ENCODE measurements at places on chromosomes 12 and 14.

DNA sequence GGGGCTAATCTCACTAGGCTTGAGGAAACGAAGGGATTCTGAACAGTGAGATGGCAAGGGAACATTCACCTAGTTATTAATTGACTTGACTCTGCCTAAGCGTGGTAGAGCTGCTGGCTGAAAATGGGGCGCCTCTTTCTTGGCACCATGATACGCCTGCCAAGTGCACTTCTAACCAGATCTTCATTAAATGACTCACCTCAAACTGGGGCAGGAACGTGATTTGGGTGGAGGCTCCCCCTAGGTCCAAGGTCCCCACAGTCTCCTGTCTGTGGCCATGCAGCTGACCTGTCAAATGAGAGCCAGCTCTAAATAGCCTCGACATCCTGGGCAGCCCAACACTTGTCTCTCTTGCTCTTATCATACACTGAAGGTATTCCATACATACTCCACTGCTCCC, 26.0 kb downstream of the COQ6 start:
- DNase-seq, result no peak

DNA sequence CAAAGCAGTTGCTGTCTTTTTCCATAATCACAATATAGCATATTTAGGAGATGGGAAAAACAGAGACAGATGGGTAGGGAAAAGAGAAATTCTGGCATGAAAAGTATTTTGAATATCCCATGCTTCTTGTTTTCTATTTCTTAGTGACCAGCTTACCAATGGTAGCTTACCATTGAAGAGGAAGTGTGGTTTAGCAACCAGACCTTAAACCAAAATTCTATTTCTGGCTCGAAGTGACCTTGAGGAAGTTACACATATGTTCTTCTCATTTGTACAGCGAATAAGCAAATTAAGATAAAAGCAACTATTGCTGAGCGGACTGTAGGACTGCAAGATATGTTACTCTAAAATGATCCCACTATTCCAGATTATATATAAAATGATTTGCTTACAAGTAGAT, 82.9 kb downstream of the FGD4 start:
- DNase-seq, result no peak

- DNase-seq, result peak; percentile 6
Measured at GRCh38 chr12:7075939-7076338, 15.4 kb downstream of the C1S start.

GRCh38 chr14:55641954-55642353, 61.9 kb downstream of the KTN1 start:
- DNase-seq, result no peak

DNA sequence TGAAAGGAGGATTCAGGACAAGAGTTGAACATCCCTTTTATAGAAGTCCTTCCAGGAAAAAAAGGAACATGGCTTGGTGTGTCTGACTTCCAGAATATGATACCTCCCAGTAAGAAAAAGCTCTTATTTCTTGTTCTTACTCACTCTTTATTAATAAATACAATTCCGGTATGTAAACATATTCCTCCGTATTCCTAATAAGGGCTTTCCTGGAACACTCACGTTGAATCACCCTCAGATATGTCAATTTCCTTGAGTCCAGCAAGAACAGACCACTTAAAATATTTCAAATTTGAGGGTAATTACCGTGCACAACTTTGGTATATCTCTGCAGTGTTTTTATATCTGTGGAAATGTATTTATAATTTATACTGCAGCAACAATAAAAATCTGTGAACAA, 385.6 kb downstream of the SYT1 start:
- DNase-seq, result no peak

DNA sequence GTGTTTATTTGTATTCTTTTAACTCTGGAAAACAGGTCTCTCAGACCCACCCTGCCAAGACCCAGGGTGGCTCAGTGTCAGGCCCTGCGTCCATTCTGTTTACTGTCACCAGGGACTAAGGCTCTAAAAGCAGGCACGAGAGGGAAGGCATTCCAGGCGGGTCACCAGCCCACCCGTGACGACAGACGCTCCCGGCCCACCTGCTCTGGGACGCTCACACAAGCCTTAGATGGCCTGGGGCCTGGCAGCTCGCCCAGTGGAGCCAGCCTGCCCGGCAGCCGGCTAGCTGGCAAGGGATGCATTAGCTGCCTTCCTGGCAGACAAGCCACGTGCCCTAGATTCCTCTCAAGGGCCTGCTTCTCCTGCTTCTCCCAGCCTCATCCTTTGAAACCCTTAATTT, 9.2 kb upstream of the NUAK1 start:
- DNase-seq, result no peak

DNA sequence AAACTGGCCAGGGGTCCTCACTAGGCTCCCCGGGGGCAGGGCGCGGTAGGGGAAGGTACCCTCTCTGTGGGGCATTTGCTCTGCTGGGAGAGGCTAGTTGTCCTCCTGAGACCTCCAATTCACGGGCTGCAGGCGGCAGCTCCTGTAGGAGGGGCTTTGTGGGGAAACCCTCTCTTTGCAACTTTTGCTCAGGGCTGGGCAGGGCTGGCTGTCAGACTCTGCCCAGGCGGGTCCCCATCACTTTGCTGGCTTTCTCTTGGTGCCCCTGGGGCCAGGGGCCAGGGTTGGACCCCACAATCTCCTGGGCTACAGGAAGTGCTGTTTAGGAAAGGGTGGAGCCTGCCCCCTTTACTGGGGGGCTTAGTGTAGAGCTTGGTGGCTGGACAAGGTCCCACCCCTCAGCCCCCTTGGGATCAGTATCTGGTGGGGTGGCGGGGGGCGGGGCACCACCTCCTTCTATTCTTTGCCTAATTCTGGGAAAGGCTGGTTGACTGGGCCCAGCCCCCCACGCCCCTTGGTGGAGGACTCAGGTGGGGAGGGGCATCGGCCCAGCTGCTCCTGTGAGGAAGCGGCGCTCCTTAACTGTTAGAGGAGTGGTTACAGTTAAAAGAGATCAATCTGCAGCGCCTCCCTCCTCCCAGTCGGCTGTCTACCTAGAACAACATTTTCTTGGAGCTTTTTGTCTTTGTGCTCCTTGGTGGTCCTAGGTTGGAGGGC, 918.7 kb downstream of the AACS start:
- no peak for DNase-seq

DNA sequence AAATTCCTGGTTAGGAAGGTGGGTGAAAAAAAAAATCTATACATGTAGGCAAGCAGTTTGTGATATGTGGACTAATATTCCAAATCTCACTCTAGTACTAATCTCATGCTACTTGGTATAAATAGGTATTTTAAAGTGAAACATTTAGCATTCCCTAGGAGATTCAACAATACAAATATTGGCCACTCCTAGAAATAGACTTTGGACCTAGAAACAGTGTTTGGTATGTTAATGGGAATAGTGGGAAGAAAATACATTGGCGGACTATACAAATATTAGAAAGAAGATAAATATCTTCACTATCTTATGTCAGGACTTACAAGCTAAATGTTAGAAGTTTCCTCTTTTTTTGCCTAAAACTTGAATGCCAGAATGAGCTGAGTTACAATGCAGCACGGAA, 28.2 kb downstream of the HIGD1C start:
- no peak for DNase-seq

DNA sequence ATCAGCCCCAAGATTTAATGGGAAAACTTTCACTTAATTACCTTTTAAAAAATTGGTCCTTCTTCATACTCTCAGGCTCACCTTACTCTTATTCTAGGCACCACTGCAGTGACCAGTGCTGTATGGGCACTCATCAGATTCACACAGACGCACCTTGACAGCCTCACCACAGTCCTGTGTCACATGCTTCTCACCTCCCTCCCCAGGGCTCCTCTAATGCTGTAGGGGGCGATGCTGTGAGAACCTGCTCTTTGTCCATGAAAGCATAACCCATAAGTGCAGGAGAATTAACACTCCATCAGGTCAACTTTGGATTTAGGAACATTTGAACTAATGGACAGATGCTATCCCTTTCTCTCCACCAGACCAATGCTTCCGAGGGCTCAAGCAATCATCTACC, 13.9 kb upstream of the PPP4R3A start:
- no peak for DNase-seq

GRCh38 chr12:48937170-48937569, 11.9 kb upstream of the FKBP11 start:
- no peak for DNase-seq

DNA sequence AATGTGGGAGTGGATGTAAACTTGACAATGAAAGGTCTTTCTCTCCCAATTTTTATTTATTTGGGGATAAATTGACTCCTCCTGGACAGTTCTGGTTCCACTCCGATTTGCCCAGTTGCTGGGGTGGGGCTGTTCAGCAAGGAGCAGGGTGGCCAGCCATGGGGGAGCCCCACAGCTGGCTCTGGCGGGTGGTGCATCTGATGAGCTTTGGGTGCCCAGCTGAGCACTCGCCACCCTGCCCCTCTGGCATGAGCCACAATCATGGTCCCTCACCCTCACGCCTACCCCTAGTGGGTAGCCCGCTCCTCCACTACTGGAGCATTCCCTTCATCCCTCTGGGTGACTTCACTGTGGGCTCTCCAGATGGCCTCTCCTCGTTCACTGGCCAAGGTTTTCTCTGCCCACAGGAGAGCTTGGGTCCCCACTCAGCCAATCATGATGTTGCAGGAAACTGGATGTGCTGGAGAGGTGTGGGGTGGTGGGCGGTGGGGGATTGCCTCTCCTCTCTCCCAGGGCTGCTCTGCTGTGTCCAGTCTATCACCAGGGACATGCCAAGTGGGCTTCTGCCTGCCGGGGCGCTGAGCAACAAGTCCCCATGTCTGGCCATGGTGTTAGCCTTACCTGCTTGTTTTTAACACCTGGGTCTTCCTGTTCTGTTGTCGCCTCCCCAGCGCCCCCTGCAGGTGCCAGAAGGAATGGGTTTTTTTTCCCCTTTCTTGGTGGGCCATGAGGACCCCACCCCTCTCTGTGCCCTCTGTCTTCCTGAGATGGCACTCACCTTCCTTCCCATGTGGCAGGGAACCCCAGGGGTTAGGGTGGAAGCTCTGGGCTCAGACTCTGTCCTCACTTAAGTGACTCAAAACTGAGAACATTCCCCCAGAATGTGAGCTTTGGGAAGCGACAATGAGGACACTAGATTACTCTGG, 3.4 kb downstream of the CYP46A1 start:
- DNase-seq, result no peak

GRCh38 chr12:48296586-48297282, 54.0 kb downstream of the ZNF641 start:
- DNase-seq, result peak; percentile 49

DNA sequence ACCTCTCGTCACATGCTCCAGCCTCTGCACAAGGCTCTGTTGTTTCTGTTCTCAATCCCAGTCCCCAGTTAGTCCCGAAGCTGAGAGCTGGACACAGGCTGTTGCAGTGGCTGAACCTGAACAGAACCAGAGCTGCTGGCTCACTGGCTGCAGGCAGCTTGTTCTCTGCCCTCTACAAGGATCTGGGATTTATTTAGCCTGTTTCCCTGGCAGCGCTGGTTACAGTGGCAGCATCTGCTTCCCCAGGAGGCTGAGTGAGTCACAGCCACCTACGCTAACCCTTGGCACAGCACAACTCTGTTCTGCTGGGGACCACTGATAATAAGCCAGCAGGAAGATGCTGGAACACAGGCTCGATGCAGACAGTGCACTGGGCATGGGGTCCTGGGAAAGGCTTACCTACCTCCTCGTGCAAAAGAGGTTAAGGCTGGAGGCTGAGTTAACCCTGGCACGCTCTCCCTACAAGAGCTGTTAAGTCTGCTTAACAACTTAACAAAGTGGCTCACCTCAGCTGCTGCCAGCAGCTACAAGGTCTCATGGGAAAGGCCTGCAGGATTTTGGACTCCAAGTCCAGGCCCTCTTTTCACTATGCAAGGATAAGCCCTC, 299.6 kb downstream of the PCNX1 start:
- DNase-seq, result peak; percentile 61

DNA sequence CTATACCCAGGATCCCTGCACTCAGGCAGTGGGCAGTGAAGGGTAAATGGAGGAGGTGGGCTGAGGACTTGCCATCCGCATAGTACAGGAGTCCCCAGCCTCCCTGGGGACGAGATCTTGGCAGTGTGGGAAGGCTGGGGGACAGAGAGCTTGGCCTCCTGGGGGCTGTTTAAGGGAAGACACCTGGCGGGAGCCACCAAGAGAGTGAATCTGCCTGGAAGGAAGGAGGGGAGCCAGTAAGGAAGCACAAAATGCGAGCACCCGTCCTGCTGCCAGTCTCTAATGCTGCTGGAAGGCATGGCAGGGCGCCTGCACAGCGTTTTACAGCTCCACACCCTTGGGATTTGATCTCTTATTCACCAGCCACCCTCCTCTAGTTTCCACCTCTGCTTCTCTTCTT, 7.4 kb upstream of the KRT2 start:
- DNase-seq, result no peak

- peak; percentile 90 for DNase-seq
Measured at GRCh38 chr12:14260011-14260993, 105.2 kb upstream of the ATF7IP start.

GRCh38 chr14:98682726-98683125, 589.3 kb downstream of the BCL11B start:
- DNase-seq, result no peak

DNA sequence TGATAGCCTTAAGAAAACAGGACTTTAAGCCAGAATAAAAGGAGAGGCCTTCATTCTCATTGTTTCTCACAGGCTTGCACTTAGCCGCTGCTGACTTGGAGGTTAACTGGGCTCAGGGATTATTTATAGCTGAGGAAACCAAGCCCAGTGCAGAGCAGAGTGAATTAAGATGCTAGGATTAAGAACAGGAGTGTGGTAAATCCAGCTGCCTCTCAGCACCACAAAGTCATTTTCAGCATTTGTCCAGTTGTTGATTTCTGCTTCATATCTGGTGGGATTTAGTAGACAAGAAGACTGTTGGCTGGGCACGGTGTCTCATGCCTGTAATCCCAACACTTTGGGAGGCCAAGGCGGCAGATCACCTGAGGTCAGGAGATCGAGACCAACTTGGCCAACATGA, 14.3 kb upstream of the KRT73 start:
- no peak for DNase-seq

DNA sequence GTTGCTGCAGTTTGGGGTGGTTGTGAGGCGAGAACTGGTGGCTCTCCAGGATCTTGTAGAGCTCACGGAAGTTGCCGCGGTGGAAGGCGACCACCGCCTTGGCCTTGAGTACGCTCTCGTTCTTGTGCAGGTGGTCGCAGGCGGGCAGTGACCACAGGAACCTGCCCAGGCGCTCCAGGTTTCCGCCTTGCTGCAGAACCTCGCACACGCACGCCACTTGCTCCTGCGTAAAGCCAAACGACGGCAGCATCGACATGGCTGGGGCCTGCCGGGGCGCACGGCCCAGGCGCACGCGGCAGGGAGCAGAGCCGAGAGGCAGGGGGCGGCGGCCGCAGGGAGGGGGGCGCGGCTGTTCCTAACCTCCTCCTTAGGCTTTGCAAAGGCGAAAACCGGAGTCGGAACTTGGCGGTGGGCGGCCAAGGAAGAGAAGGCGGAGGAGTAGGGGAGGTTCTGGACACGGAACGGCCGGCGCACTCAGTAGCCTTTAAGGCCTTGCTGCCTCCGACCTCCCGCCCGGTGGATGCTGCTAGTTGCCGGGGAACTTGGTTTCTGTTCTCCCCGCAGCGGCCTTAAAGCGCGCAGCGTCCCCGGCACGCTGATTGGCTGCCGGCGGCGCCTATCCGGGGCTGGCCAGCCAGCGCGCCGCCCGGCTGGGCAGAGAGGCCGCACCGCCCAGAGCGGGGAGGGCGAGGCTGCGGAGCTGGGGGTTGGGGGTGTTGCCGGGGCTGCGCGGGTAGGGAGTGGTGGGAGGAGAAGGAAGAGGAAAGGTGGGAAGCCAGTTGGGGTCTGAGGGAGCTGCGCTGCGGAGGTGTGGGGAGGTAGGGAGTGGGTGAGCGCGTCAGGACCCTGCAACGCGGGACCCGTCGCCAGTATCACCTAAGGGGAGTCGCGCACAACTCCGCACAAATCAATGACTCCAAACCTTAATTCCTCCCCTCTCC, at the start of gene SIX1:
Gene SIX1 (minus strand): TSS at position 544 of the 941 bp plus-strand sequence. CDS start 288 bp downstream, at position 256.
- peak; percentile 79 for DNase-seq

- no peak for DNase-seq
Measured at GRCh38 chr12:48998497-48999353, 450 bp downstream of the DDN start.

Measured in non-pigmented ciliary epithelial cell (primary cell).